NCI-H1417 treated with DMSO at 0.1 percent for 48 hours (cell line): ENCODE measurements at places on chromosomes 2 and 18.

- no peak for DNase-seq
These were observed 71.3 kb downstream of the FAM228A start for GRCh38 chr2:24245986-24246776.

GRCh38 chr18:32438173-32438572 is 32.5 kb downstream of the GAREM1 start:
- DNase-seq, result no peak

GRCh38 chr2:47869859-47870595 is 36.3 kb downstream of the FBXO11 start:
- DNase-seq, result no peak

DNA sequence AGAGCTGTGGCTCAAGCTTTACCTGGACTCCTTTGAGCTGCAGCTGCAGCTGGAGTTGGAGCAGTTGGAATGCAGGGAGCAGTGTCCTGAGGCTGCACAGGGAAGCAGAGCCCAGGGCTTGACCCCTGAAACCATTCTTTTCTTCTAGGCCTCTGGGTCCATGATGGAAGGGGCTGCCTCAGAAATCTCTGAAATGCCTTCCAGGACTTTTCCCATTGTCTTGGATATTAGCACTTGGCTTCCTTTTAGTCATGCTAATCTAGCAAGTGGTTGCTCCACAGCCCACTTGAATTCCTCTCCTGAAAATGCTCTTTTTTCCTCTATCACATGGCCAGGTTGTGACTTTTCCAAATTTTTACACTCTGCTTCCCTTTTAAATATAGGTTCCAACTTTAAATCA is 108.6 kb upstream of the RNF152 start:
- no peak for DNase-seq

DNA sequence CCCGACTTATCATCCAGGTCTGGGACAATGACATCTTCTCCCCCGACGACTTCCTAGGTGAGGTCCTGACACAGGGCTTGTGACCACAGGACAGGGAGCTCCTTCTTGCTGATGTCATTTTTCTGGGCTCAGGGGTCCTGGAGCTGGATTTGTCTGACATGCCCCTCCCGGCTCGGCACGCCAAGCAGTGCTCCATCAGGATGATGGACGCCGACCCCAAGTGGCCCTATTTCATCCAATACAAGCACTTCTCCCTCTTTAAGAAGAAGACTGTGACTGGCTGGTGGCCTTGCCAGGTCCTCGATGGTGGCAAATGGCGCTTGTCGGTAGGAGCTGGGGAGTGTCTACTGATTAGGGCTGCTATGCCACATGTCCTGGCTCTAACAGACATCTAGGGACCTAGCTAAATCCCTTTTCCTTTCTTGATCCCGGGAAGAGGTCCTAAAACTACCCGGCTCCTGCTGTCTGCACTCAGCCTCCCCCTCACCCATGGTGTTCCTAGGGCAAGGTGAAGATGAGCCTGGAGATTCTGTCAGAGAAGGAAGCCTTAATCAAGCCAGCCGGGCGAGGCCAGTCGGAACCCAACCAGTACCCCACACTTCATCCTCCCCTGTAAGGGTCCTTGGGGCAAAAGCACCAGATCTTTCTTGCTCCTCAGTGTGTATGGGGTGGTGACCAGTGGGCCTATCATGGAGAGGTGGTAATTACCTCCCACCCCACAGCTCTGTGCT is 36.7 kb downstream of the LMAN2L start:
- DNase-seq, result no peak

DNA sequence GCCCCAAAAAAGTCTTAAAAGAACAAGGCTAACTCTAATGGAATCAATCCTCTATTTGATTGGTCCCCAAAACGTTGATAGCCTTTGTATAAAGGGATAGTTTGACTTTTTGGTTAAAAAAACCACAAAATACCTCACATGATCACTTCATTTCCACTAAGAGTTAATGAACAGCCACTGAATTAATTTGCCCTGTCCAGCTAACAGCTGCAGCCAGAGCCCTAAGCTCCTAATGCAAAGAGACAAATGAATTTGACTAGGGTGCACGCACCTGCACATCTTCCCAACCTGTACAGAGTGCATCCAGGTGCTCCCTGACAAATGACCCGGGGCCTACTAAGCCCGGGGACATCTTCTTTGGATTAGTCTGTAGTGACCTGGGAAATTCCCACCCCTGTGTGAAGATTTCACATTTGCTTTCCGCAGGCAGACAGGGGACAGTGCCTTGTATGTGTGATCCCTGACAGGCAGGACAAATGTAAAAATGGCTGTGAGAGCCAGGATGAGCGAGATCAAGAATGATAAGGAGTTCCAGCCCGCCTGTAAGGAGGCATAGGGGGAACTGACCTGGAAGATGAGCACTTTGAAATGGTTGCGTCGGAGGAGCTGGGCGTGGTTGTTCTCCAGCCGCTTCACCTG is 893 bp downstream of the CAVIN2 start:
- no peak for DNase-seq

GRCh38 chr2:12543978-12544558 is 172.7 kb upstream of the TRIB2 start:
- no peak for DNase-seq

DNA sequence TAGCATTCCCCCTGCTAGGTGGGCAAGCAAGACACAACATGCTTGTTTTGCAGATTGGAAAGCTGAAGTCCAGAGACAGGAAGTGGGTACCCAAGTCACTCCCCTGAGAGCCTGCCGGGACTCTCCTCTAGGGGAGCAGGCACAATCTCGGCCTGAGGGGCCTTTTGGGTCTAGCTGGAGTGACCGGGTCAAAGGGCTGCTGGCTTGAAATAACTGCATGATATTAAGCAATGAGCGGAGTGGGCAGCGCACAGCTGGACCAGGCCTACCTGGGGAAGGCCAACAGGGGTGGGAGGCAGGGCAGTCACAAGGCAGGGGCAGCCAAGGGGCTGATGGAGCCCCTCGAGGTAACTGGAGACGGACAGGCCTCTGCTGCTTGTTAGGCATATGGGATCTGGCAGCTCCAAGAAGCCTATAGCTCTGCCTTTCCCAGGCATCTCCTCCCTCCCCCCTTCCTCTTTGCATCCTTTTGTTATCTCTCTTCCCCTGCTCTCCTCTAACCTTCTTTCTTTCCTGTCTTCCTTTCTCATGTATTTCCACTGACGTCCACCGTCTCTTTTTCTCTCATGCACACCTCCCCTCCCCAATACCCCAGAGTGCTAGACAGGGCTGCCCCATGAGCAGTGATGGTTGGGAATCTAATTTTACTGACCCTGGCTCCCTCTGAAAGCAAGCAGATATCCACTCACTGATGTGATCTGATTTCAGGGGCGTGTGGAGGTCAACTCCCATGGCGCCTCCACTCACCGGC is 237.5 kb downstream of the LOXHD1 start:
- no peak for DNase-seq

GRCh38 chr2:135570884-135571283 is 39.6 kb downstream of the R3HDM1 start:
- no peak for DNase-seq

- DNase-seq, result no peak
These were observed 10.3 kb downstream of the DNAH6 start for GRCh38 chr2:84526562-84526961.

DNA sequence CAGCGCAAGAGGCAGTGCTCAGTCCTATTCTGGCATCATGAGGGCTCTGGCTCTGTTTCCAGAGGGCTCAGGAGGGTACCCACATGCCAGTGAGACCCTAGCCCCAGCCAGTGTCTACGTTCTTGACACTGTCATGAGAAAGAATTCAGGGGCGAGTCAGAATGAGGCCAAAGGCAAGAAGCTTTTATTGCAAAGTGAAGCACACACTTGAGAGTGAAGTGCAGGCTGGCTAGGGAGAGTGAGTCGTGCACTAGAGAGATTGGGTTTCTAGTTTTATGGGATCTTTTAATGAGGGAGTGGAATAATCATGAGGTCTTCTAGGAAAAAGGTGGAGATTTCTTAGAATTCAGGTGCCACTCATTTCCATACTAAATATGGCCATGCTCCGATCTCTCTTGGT is 164.1 kb downstream of the DCDC2C start:
- no peak for DNase-seq

DNA sequence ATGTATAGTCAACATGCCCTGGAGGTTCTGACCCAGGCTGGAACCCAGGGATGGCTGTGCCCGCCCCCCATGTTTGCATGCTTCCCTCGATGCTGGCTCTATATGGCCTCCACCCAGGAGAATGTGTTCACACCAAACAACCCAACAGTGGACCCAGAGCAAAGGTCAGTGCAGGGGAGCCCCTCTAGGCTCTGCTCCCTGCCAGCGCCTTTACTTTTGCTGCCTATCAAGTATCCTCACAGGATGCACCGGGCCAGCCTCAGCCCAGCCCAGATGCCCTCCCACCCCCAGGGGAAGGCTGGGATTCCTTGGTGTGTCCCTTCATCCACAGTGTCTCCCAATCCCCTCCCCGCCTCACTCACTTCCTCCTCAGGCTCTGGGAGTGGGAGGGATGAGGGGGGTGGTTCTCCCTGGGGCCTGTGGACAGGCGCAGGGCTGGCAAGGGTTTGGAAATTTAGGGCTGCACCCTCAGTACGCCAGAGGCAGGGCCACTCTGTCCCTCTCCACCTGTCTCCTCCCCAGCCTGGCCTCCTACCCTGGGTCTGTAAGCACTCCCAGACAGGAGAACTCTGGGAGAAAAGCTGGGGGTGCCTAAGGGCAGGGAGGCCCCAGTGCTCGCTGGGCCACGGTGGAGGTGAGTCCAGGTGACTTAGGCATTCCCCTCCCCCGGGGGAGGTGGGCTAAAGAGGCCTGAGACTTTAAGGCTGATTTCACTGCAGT is 2.3 kb downstream of the ATP6V1B1 start:
- no peak for DNase-seq

- DNase-seq, result no peak
These were observed 328.2 kb downstream of the SETBP1 start for GRCh38 chr18:45008694-45009413.

- no peak for DNase-seq
These were observed 24.4 kb upstream of the LRP2 start for GRCh38 chr2:169386722-169387121.

DNA sequence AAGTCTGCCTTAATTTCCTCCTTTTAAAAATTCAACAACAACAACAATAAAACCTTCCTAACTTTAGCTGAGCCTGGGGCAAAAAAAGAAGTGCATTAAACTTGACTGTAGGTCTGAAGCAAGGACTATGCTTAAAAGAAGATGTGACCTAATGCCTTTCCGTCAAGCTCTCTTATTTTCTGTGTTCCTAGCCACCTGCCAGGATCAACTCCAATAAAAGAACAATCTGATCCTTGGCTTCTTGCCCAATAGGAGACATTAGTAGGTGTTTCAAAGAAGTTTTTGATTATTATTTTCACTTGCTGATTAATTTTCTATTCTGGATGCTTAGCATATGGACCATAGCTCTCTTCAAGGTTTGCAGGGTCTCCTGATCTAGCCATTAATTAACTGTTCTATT is 237.5 kb downstream of the STK39 start:
- no peak for DNase-seq

GRCh38 chr2:45882707-45883602 is 231.5 kb downstream of the PRKCE start:
- DNase-seq, result no peak

- DNase-seq, result no peak
These were observed 118.0 kb upstream of the STPG4 start for GRCh38 chr2:47272905-47273758.

DNA sequence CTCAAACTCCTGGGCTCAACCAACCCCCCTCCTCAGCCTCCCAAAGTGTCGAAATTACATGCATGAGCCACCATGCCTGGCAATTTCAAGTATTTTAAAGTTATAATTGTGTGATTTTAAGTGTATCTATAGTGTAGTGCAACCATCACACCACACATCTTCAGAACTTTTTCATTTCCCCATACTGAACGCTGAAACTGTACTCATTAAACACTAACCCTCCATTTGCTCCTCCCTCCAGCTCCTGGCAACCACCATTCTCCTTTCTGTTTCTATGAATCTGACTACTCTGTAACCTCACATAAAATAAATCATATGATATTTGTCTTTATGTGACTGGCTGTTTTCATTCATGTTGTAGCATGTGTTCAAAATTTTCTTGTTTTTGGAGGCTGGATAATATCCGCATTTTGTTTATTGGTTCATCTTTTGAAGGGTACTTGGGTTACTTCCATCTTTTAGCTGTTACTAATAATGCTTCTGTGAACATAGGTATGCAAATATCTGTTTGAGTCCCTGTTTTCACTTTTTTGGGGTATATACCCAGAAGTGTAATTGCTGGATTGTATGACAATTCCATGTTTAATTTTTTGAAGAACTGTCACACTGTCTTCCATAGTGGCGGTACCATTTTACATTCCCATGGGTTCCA is 188.2 kb downstream of the PLCL1 start:
- no peak for DNase-seq

DNA sequence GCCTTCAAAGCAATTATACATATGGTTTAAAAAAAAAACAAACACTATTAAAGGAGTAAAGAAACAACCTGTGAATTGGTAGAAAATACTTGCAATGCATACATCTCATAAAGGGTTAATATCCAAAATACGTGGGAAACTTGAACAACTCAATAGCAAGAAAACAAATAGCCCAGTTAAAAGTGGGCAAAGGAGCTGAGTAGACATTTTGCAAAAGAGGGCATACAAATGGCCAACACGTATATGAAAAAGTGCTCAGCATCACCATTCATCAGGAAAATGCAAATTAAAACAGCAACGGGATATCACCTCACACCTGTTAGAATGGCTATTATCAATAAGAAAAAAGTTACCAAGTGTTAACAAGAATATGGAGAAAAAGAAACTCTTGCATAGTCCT is 298.3 kb upstream of the RBMS1 start:
- DNase-seq, result no peak

DNA sequence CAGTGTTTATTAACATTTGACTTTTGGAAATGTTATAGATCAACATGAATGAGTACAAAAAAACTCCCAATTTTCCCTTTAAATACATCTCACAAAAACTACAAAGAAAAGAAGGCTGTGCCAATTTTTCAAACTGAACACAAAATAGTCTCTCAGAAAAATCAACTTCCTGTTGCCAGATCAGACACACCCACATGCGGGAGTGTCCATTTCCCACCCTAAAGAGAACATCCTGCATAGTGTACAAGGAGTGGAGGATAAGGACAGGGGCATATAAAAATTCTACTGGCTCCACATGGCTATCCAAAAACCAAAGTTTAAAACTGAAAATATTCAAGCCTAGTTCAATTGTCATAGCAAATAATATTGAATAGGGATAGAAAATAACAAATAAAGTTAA is 165.3 kb downstream of the ATAD2B start:
- no peak for DNase-seq

DNA sequence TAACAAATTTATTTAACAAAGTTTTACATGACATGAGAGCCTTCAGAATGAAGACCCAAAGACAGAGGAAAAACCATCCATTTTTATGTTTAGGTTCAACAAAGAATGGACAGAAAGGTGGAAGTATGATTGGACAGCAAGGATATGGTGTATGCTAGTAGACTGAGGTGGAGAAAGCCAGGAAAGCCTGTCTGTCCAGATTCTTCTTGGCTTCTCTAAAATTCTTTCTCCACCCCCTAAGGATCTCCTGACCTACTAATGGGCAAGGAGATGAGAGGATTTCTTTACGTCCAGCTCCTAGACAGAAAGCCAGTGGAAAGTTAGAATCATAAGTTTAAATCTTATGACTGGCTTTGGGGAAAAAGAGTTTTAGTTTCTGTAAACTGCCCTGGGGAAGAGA is 3.0 kb downstream of the ATIC start:
- no peak for DNase-seq

- no peak for DNase-seq
These were observed at the start of gene IMPA2 for GRCh38 chr18:11981192-11981542. Gene IMPA2, plus strand, starts transcription at chr18:11981507. Its CDS starts 163 bp downstream, at chr18:11981670.

- no peak for DNase-seq
These were observed 132.9 kb upstream of the SIX2 start for GRCh38 chr2:45141883-45142866.
